Stimulated activated CD8-positive, alpha-beta memory T cell treated with anti-CD3 and anti-CD28 coated beads, Interleukin-7, amount 100 ng/mL, for 1 hour (primary cell): ENCODE measurements at places on chromosomes 2 and 18.

GRCh38 chr18:70028734-70029133 lies 81.1 kb upstream of the CD226 start:
- no peak for DNase-seq

DNA sequence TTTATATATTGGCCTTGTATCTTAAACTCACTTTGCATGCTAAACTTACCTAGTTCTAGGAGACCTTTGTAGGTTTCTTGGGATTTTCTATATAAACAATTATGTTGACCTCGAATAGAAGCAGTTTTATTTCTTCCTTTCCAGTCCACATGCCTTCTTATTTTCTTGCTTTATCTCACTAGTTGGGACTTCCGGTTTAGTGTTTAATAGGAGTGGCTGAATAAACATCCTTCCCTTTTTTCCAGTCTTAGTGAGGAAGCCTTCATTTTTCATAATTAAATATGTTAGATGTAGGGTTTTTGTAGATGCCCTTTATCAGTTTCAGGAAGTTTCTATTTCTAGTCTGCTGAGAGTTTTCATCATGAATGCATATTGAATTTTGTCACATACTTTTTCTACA lies 347.3 kb upstream of the HNRNPA3 start:
- no peak for DNase-seq

DNA sequence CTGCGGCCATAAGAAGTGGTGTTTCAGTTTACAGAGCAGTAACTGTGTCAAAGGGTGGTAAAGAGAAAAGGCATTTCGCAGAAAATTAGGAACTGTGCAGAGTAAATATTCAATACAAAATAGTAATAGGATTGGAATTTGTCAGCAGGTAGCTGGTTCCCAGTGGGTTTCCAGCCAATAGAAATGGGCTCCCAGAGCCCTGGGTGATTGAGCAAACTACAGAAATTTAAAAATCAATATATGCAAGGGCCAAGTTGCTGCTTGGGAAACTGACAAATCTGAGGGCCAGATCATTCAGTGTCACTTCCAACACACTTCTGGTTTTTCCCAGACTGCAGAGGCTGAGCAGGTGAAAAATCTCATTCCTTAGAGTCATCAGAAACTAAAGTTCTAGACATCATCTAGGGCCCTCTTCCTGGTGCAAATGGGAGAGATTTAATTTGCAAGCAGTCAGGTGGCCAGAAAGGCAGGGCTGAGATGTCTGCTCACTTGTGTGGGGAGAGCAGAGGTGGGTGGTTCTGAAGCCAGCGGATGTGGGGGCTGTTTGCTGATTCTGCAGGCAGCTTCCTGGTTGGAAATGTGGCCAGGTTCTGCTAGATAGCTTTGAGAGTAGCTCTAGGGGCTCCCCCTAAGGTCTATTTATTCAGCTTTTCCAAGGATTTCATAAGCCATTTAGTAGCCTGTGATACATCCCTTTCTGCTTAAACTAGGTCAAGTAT lies 182.4 kb downstream of the NCK2 start:
- peak; percentile 15 for DNase-seq

- no peak for DNase-seq
Observed at GRCh38 chr2:65367524-65367923, 64.9 kb downstream of the SPRED2 start.

DNA sequence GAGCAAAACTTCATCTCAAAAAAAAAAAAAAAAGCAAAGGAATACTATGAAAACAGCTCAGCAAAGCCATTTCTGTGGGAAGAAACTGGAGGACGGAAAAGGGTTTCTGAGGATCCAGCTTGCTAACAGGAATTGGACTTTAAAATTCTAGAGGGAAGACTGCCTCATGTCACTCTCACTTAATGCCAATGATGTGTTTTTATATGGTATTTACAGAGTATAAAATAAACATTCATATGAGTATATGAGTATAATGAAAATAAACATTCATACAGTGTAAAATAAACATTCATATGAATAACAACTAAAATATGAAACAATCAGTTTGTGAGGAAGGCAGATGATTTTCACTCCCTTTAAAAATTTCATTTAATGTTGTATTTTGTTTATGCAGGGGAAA lies 43.9 kb downstream of the CHMP3 start:
- no peak for DNase-seq

- DNase-seq = no peak
Observed at GRCh38 chr2:136765256-136766072, at the start of gene THSD7B. Gene THSD7B (plus strand): TSS chr2:136765545. CDS start chr2:136882179, 116,634 bp downstream.

GRCh38 chr2:197911667-197912066 lies 107.3 kb downstream of the PLCL1 start:
- DNase-seq = no peak

GRCh38 chr2:73111073-73112025 lies 1.4 kb downstream of the RAB11FIP5 start:
- DNase-seq = no peak

- no peak for DNase-seq
Observed at GRCh38 chr2:236408786-236409185, 144.6 kb upstream of the ASB18 start.

- no peak for DNase-seq
Observed at GRCh38 chr2:43927442-43927841, 68.3 kb downstream of the LRPPRC start.

DNA sequence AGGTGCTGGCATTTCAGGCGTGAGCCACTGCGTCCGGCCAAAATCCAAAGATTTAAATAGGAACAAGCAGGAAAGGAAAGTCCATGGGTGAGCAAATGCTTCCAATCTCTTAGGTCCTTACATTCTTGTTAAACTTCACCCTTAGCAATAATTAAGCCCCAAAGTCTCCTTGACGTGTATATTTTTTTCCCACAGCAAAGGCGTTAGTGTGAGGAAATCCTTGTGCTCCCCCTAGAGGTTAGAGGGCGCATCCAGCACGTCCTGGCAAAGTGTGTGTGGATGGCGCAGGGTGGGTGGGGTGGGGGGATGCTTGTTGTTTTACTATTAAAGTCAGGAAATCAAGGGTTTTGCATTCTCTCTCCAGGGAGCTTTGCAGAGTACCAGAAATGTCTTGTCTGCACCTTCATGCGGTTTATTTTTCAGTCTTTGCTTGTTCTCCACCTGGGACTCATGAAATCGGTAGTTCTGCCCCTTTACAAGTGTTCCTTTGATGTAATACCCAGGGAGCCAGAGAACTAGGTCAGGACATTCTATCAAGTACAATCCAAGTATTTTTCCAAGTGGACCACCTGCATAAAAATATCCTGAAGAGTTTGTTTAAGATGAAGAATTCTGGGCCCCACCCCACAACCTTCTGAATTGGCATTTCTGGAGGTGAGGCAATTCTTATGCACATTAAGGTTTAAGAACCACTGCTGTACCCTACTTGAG lies 22.2 kb upstream of the ITSN2 start:
- no peak for DNase-seq

GRCh38 chr18:40917056-40917455 lies 1038.0 kb upstream of the PIK3C3 start:
- no peak for DNase-seq

DNA sequence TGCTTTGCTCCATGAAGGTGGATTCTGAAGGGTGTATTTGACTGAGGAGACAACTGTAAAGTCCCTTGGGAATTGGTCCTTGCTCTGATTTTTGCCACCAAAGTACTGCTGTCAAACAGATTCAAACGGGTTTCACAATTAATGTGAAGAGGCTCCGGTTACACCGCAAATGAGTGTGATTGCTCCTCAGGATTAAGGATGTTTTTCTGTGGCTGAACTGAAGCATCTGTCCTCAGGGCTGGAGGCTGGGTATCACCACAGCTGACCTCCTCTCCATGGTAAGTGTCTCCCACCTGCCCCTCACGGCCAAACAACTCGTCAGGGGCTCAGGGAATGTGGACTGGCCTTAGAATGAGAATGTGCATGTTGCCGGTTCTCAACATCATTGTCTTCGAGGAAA lies 130.4 kb upstream of the NDUFV2 start:
- DNase-seq = no peak

GRCh38 chr2:164868563-164869419 lies 27.2 kb upstream of the COBLL1 start:
- DNase-seq = no peak

GRCh38 chr2:240782886-240783818 lies 36.9 kb downstream of the KIF1A start:
- no peak for DNase-seq

- no peak for DNase-seq
Observed at GRCh38 chr2:60555066-60555782, 1.8 kb upstream of the BCL11A start.

DNA sequence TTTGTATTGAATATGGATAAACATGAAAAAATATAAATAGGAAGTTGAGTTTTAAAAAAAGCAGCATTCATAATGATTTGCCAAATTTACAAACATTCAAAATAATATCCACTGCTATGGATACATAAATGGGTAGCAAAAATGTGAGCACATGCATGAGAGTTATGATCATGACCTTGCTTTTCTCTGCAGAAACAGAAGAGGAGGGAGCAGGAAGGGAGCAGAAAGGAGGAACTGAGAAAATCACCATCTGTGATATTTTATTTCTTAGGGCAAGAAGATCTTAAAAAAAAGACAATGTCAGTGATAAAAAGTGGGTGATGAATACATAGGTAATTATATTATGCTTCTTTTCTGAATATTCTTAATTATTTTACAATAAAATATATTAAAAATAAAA lies 17.7 kb upstream of the CCDC93 start:
- DNase-seq = no peak

DNA sequence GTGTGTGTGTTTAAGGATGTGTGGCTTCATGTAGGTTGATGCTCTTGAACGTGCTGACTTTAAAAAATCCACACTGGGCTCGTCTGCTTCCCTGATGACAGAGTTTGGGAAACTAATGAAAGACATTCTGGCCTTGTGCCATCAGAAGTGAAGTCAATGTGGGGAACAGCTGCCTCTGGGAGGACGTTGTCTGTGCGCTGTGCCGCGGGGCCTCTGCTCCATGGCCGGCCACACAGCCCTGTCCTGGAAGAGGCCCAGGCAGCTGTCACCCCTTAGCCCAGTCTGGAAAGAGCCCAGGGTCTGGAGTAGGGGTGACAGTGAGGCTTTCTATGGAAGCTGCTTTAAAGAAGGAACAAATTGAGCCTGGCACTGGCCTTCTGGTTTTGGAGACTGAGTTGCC lies 155.8 kb downstream of the SH3RF3 start:
- DNase-seq = no peak

GRCh38 chr2:174874085-174874484 lies 109.8 kb upstream of the CHRNA1 start:
- DNase-seq = no peak

GRCh38 chr18:13900633-13901032 lies 14.7 kb downstream of the MC2R start:
- DNase-seq = no peak

GRCh38 chr18:41905786-41906527 lies 49.1 kb upstream of the PIK3C3 start:
- no peak for DNase-seq

- no peak for DNase-seq
Observed at GRCh38 chr2:68911709-68912108, 40.5 kb upstream of the BMP10 start.

DNA sequence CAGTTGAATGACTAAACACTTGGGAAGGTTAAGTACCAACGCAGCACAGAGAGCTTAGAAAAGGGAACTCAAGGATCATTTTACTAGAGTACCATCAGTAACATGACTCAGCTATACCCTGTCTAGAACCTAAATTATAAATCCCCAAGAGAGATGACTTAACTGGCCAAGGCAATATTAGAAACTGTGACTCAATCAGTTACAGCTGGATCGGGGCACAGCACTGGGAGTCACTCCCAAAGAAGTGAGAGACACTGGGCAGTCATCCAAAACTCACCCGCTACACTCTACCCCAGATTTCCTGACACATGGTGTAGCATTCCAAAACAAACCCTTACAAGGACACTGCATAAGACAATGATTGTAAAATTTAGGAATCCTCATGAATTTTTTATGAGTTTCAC lies 17.7 kb downstream of the IWS1 start:
- no peak for DNase-seq

GRCh38 chr18:39523281-39523680 lies 1957.7 kb upstream of the CELF4 start:
- no peak for DNase-seq

GRCh38 chr2:38900726-38901125 lies 11.1 kb downstream of the ARHGEF33 start:
- no peak for DNase-seq

GRCh38 chr18:6370886-6371635 lies 43.6 kb downstream of the L3MBTL4 start:
- DNase-seq = no peak

DNA sequence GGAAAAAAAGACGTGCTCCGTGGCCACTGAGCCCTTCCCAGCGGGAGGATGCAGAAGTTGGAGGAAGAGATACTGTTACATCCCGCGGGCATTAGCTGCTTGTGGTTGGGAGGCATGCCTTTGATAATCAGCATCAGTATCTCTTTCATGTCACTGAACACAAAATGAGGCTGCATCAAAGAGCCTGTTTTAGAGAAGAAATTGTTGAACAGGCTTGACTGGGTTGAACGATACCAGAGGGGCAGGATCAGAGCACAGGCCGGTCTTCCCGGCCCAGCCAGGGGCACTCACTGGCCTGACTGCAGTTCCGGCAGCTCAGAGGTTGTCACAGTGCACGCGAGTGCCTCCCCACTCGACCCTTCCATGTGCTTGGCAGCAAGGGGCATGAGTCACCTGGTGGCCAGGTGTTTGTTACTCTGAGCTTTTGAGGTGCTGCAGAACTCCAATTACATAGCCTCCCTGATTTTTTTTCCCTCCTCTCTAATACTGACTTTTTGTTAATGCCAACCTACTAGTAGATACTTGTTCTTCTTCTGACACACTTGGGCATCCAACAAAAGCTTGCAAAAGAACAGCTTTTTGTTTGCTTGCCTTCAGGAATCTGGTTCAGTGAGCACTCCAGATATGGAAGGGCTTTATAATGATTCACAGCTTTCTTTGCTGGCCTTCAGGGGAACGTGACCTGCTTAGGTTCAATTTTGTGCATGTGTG lies 121.6 kb downstream of the VAPA start:
- DNase-seq = no peak

- no peak for DNase-seq
Observed at GRCh38 chr2:224309176-224309575, 92.7 kb downstream of the FAM124B start.

DNA sequence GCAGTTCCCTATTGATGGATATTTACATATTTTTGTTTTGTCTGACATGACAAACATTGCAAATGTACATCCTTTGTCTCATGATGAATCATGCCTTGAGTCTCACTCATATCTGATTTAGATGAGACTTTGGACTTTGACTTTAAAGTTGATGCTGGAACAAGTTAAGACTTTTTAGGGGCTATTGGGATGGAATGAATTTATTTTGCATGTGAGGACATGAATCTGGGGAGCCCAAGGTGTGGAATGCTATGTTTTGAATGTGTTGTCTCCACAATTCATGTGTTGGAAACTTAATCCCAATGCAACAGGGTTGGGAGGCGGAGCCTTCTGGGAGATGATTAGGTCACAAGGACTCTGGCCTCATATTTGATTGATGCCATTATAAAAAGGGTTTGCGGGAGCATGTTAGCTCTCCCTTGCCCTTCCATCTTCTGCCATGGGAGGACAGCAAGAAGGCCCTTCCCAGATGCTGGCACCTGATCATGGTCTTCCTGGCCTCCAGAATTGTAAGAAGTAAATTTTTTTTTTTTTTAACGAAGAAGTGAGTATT lies 29.1 kb upstream of the INO80D start:
- no peak for DNase-seq
